Activated T-helper 1 cell treated with anti-CD3 and anti-CD28 coated beads, Interleukin-12 subunit alpha, Interleukin-12 subunit beta, Interleukin-2, Interleukin-4 antibody, amounts not matched to agents 30 ng/mL and 10 ng/mL and 1 ng/mL, durations not matched to agents 14 hours and 24 hours and 36 hours (primary cell): ENCODE measurements at places on chromosomes 16 and 17. TPM values are rescaled to one million over a fixed set of nuclear protein-coding genes. Genes with fewer than 3 reads are reported as not detected.

FA2H gene
- total RNA-seq = not detected in 2 replicates

C17orf78 gene
- not detected in 2 replicates for total RNA-seq

KRT25 gene
- not detected in 2 replicates for total RNA-seq

DNA sequence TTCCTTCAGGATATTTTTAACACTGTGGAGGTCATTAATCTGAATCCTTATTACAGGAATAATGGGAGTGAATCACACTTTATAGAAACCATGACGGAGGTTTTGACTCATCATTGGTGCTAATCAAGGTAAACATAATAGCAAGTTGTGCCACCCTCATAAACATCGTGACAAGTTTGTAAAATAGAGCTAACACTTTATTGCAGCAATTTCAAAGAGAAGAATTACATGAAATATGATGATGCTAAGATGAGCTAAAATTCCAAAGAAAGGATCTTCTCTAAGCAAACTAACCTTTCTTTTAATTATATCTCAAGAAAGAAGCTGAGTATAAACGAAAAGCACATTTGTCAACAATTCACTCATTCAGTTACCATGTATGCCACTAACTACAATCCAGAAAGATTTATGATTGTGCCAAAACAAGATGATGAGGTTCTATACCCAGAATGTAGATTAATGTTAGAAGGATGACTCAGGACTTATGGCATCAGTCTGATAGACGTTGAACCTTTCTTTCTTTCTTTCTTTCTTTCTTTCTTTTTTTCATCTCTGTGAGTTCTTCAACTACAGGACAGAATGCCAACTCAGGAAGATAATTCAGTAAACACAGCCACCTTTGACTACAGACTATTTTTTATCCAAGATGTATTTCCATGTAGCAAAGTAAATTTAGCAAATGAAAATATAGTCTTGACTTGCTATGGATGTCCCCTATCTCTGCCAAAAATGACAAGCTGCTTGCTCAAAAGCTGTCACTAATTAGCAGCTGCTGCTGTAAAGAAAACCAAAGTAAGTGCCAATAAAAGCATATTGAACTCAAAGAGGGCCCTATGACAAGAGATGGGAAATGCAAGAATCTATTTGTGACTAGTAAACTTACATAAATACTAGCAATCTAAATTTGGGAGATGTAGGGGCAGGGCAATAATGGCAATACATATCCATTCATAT, 23.3 kb downstream of the STAT5B start:
- no peak for DNase-seq

DNA sequence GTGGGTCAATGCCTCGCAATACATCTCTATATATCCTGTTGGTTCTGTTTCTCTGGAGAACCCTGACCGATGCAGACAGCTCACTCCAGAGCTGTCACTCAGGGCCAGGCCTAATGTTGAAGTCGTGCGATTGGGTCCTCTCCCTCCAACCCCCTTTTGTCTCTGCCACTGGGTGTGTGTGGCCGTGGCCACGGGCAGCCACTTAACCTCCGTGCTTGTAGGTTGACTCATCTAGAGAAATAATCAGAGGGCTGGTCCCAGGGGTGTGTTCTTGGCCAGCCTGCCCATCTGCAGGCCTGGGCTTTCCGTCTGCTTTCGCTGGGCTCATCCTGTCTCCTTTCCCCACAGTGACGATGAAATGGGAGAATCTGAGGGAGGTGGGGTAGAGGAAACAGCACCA, 7.4 kb downstream of the ADAD2 start:
- DNase-seq = no peak

GRCh38 chr17:2708585-2709182, 2.9 kb downstream of the CLUH start:
- DNase-seq = no peak

DNA sequence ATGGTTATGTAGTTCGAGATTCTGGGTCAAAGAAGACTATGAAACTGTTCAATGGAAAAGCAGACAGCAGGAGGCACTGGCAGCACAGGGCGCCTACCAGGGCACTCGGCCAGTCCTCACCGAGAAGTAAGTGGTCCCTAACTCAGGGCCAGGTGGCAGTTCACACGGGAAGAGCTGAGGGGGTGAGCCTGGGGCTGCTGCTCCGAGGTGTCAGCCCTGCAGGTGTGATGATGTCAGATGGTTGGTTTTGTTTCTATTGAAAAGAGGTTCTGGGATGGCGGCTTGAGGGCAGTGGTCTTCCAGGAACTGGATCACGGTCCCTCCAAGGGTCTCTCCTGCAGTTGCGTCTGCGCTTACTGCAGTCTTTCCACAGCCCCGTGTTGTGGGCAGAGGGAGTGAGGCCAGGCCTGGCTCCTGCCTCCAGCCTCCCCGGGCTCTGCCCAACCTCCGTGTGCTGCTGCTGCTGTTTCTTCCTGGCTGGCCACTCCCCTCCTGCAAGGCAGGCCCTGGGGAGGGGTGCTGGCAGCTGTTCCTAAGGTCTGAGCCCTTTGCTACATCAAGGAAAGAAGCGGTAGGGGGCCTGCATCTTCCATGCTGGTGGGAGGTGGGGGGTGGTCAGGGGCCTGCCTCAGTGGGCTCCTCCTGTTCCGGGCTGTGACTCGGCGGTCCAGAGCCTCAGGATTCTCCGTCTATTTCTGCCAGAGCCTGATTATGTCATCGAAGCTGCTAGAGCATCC, 22.6 kb downstream of the RNF213 start:
- DNase-seq = no peak

DNA sequence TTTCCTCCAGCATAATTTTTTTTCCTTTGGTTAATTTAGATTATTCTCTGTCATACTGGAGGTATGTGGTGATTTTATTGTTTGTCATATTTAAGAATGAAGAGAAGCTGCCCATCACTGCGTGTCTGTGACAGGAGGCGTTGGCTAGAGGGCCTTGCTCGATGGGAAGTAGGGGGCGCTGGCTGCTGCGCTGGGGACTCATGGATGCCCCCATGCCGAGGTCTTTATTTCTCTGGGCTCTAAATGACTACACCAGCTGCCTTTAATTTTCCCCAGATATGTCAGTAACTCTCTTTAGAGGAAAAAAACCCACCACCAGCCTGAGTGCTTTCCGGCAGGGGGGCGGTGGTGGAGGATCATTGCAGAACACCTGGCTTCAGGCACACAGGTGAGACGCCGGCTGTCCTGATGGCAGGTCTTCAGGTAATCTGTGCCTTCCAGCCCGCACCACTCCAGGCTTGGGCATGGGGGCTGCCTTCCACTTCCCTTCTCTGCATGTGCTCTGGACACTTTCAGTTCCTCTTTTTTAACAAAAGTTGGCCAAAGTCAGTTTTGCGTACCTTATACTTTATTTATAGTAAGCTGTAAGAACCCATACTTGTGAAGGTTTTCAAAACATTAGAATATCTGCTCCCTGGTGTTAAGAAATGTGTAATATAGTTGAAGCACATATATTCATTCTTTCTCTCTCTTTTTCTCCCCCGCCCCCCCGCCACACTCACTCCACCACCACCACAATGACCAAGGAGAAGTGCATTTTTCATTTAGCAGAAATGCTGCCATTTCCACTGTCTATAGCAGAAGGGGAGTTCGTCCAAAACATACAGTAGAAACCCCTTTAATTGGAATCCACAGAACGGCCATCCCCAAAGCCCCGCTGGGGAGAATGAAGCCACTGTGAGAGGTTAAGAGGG, 192.7 kb downstream of the RPTOR start:
- DNase-seq = no peak

CES5A gene
- not detected in 2 replicates for total RNA-seq

DNA sequence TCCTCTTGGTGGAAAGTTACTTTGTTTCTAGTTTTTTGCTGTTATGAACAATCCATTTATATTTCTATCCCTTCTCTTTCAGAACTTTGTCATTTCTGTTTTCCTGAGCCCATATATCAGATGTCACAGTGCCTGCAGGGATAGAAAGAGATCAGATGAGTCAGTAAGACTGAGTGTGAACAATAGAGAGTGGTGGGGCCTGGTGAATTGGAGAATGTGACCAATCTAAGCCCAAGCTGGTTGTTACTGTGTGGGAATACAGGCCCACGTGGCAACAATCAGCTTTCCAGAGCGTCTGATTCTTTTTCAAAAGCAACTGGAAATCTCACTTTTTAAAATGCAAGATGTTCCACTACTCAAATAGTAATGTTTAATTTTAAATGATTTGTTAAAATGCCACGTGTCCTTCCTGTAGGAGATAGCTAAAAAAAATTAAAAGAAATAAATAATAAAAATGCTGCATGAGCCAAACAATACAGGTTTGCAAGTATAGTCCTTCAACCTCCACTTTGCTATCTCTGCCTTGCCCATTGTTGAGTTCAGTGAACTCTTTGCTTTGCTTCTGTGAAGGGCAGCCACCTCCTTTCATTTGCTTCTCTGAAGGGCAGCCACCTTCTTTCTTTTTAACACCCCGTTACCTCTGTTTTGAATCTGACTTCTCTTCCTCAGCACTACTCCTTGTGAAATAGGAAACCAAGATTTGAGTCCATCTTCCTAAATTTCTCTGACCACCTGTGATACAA, 9.6 kb downstream of the DCTN5 start:
- no peak for DNase-seq

GRCh38 chr17:64171041-64171440, 41.1 kb upstream of the ERN1 start:
- DNase-seq = no peak

TAT gene
- total RNA-seq = not detected in 2 replicates

DNA sequence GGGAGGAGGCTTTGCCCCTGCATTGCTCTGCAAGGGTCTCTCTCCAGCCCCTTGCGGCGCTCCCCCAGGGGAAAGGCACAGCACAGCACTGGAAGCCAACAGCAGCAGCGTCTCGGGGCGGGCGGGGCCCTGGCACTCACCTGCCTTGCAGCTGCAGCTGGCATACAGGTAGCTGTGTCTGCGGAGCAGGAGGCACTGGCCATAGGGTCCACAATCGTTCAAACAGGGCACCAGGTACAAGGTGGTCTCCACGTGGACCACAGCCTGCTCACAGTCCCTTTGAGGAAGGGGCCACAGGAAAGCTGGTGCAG, 4.2 kb upstream of the MRPL28 start:
- no peak for DNase-seq

GRCh38 chr17:142102-142661, 4.8 kb downstream of the SCGB1C2 start:
- DNase-seq = peak; percentile 29

- no peak for DNase-seq
Measured at GRCh38 chr17:19319771-19320505, 42.6 kb downstream of the B9D1 start.

- peak; percentile 8 for DNase-seq
Measured at GRCh38 chr17:1562176-1562643, 382 bp downstream of the PITPNA start.

DNA sequence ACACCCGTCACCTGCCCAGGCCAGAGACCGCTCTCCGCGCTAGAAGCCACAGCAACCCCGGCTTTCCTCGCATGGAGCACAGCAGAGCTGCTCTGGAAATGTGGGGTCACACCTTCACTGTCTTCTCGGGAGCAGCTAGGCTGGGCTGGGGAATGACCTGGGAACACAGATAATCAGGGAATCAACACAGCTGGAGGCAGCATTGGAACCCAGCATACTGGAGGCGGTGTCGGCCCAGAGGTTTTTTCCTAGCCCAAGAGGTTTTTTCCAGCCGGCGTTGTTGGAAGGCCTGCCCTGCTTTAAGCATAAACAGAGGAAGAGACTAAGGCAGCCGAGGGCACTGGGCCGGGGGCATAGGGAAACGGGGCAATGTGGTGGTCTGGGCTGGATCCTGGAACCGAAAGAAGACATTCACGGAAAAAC, 791 bp upstream of the PLD6 start:
- DNase-seq = no peak

CSH1 gene
- total RNA-seq = not detected in 2 replicates

CES1 gene
- total RNA-seq = not detected in 2 replicates

HOXB4 gene
- total RNA-seq = 3.8 and 4.2 TPM in 2 replicates

DNA sequence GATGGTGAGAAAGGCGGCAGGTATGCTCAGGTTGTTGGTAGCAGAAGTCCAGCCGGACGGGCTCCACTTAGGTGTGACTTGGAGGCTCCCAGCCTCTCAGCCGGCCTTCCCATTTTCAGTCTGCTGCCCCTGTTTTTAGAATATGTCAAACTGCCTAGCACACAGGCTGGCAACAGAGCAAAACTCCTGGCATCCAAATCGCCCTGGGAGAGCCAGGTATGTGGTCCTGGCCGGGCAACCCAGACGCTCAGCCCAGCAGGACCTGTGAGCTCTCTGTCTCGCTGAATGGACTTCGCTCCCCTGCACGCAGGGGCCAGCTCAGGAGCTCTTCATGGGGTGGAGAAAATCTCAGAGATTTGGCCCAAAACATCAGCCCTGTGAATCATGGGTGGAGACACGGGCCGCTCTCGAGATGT, 147.9 kb upstream of the CHMP6 start:
- no peak for DNase-seq

TNFSF13 gene
- 2.2 and 3.3 TPM in 2 replicates for total RNA-seq

DNA sequence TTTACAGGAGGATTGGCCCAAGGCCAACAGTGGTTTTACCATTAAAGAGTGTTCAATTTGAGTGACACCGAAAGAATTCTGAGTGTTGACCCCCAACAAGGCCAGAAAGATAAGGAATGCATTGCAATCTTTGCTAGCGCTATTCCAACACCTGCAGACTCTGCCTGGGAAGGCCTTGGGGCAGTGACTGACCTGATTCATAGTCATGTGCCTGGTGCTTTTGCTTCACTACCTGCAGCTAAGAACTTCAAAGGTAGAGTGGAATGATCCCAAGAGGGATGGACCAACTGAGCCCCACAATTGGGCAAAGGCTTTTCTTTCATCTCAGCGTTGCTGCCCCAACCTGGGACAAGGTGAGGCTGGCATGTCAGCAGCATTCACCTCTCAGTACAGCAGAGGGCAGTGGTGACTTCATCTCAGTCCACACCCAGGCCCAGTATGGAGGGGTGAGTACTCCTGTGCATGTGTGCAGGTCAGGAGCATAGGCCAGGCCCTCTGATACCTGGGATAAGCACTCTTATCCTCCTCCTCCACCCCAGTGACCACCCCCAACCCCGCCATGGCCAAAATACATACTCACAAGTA, 149.6 kb upstream of the GNAO1 start:
- DNase-seq = peak; percentile 2

DNA sequence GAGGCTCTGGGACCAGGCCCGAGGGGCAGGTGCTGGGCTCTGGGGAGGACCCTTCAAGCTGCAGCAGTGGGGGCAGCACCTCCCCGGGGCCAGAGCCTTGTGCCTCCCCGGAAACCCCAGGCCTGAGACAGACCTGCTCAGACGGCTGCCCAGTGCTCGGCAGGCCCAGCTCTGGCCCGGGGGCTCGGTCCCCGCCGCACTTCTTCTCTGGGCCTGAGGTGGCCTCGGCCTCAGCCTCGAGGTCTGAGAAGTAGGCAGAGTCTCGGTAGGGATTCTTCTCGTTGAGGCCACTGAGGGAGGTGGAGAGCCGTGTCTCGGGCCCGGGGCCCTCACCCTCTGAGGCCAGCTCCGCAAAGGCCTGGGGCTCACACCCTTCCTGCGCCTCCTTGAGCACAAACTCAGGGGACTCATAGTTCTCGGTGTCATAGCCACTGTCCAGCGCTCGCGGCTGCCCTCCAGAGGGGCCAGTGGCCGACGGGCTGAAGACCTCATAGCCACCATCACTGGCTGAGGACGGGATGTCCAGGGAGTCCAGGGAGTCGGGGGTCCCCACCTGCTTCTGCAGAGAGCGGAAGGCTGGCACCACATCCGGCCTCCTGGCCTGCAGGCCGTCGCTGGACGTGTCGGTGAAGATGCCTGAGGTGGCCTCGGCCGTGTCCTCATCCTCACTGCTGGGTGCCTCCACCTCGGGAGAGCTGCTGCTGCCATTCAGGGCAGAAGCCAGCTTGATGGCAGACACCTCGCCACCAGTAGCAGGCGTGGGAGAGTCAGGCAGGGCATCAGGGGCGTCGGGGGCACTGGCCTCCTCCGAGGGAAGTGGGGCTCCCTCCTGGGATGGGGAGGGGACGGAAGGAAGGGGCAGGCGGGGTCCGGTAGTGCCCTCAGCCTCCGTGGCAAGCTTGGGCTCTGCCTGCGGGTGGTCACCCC, 44.3 kb upstream of the PVALEF start:
- DNase-seq = no peak

GGNBP2 gene
- total RNA-seq = 77.1 and 80.9 TPM in 2 replicates

CD2BP2 gene
- total RNA-seq = 100 and 104 TPM in 2 replicates
